H7 (cell line): ENCODE measurements at places on chromosomes 2 and 18. TPM values are rescaled to one million over a fixed set of nuclear protein-coding genes. Genes with fewer than 3 reads are reported as not detected.
A peak's percentile ranks its signal among the peaks of the same experiment; 100 is the strongest.

GRCh38 chr18:61984349-61984748 is 91.5 kb upstream of the RNF152 start:
- no peak for DNase-seq

The MLPH gene
- total RNA-seq = 1.1 and 6.1 TPM in 2 replicates

DNA sequence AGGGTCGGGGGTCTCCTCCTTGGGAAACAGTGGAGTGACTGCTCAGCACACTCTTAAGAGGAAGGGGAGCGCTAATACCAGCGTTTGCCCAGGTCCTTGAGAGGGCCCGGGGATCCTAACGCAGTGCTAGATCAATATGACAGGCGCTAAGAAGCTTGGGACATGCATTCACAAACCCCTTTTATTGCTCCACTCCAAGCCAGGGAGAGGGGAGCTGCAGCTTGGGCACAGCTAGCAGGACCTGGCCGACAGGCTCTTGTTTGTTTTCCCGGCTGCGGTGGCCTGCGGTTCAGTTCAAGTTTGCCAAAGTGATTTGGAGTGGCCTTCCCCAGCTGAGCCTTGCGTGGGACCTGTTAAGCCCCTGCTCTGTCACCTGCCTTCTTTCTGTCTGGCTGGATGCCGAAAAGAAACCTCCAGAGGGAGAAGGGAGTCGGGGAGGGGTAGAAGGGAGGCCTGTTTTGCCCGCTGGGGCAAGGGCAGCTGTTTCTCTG is 152.1 kb downstream of the GLI2 start:
- no peak for DNase-seq

GRCh38 chr18:55266981-55267380 is 307.7 kb upstream of the CCDC68 start:
- no peak for DNase-seq

- no peak for DNase-seq
Measured at GRCh38 chr18:70559446-70559845, 270.6 kb downstream of the SOCS6 start.

- DNase-seq = no peak
Measured at GRCh38 chr2:109322641-109323040, 193.6 kb downstream of the SH3RF3 start.

- no peak for DNase-seq
Measured at GRCh38 chr2:182445391-182445965, 18.6 kb upstream of the PDE1A start.

DNA sequence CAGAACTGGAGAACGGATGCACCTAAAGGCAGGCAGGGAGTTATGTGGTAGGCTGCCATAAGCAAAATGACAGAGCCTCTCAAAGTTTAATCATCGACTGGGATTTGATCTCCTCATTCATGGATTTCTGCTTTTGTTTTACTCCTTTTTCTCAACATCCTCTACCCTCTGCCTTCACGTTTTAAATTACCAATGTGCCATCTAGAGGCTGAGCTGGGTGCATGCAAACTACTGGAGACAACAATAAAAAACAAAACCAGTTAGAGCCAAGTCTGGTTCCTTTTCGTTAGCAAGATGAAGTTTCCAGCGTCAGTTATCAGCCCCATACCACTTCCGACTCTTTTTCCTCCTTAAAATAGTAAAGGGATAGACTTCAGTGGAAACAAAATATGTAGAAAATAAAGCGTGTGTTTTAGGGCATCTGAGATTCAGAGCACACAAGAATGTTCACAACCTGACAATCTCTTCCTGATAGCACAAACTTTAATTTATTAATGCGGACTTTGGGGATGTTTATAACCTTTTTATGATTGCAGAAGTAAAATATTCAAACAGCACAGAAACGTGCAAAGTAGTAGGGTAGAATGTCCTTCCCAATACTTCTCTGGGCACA is 117.0 kb downstream of the LAMA1 start:
- peak; percentile 60 for DNase-seq

The SOWAHC gene
- 20.1 and 27.1 TPM in 2 replicates for total RNA-seq

The GPR17 gene
- total RNA-seq = not detected in 2 replicates

DNA sequence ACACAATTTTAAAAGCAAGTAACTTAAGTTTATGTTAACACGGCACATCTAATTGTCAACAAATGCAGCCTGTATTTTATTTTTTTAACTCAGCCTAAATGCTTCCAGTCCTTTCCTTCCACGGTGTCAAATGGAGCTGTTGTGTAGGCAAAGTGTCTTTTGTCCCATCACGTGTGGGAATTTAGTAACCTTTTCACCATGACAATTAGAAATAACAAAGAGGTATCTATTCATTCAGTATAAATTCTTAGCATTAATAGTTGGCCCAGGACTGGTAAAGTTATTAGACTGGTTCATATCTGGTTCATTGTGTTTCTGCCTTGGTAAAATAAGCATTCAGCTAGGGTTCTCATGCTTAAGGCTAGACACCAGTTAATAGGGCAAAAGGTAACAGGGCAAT is 47.9 kb downstream of the FRZB start:
- DNase-seq = no peak

The POLR1A gene
- total RNA-seq = 16.3 and 19.9 TPM in 2 replicates
